ENCODE measurements at places on chromosomes 3 and 15.

GRCh38 chr3:128376516-128376915 lies 90.2 kb downstream of the DNAJB8 start:
- no peak for DNase-seq

- no peak for DNase-seq
Measured at GRCh38 chr3:94093151-94093550, 30.3 kb downstream of the NSUN3 start.

GRCh38 chr15:86446253-86446640 lies 366.6 kb downstream of the AGBL1 start:
- DNase-seq, result no peak

GRCh38 chr15:66849393-66849745 lies 147.3 kb downstream of the SMAD6 start:
- no peak for DNase-seq

DNA sequence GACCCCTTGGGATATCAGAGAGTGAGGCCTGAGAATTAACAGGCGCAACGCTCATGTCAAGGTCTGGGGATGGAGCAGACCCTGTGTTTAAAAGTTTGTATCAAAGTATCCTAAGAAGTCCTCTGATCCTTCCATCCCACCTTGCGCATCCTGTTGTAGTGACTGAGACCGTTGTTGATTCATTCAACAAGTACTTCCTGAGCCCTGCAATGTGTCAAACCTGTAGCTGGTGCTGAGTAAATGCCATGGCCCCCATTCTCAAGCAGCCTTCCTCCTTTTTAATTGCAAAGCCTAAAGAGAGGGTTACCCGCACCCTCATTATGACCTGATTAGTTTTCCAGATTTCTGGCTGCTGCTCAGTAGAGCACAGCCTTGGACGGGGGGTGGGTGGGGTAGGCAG lies 46.4 kb downstream of the RPLP1 start:
- no peak for DNase-seq

DNA sequence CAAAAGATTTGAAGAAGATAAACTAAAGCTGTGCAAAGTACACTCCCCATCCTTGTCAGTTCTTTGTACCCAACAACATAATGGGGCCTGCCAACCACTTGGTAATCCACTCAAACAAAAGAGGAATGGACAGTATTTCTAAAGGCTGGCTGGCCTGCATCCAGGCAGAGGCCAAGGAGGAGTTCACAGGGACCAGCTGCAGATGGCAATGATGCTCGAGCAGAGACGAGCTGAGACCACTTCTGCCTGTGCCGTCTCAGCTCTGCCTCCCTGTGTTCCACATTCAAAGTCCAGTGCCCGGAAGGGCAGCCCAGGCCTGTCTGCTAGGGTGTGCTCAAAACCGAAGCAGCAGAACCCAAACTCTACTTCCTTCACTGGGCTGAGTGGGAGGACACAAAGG lies 14.3 kb downstream of the CXCR6 start:
- DNase-seq, result no peak

DNA sequence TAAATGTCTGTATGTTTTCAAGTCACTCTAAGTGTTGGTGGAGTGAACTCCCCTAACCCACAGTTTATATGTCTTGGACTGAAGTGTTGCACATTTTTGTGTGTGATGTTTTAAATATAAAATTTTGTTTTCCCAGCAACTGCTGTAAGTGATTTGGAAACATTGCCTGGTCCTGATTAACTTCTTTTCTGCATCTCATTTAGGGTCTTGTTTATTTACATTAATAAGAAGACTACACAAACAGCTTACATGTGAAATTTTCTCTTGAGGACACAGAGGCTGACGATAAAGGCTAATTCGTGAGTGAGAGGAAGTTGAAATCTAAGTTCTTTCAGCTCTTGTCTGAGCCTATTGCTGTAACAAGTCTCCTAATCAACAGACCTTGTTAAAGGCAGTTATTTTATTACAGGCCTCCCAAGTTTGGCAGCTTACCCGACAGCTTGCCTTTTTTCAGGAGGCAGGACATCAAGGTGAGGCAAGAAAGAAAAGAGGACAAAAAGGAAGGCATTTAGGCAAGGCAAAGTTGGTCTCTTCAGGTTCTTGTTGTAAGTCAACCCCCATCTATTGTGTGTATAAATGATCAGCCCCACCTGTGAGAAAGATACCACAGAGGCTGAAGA lies 177.7 kb upstream of the NR2E3 start:
- DNase-seq, result no peak
